Left kidney (tissue), 8 donors: ENCODE measurements at places on chromosomes 1 and 21. TPM values are rescaled to one million over a fixed set of nuclear protein-coding genes. Genes with fewer than 3 reads are reported as not detected.

DNA sequence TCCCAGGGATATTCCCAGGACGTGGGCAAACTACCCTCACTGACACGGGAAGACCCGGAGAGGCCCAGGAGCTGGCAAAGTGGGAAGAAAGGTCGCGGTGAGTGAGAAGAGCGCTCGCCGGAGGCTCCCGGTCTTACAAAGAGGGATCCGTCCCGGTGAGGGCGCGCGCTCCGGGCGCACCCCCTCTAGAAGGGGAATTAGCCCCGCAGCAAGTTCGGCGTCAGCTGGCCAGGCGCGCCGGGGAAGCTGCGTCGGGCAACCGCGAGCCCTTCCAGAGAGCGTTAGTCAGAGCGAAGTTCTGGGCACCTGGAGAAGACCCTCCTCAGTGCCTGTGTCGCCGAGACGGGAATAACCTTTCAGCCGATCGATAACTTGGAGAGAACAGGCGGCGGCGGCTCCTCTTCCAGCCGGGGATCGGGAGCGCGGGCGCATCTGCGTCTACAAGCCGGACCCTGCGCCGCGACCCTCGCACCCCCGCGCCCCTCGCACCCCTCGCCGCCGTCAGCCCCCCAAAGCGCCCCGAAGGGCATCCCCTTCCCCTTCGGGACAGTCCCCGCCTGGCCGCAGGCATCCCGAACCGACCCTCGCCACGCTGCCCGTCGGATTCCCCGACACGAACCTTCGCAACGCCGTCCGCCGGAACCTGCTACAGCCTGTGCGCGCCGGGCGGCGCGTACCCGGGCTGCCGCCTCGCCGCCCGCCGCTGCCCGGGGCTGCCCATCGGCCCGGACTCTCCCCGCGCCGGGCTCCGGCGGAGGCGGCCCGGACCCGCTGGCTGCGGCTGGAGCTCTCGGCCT, 485 bp downstream of the SIPA1L2 start:
- DNase-seq = no peak

- no peak for DNase-seq
These were observed 7.9 kb downstream of the LEFTY2 start for GRCh38 chr1:225933072-225933471.

Gene LAPTM5
- 12.7 TPM for polyA plus RNA-seq

Gene CR1L
- polyA plus RNA-seq = 1.2 TPM

DNA sequence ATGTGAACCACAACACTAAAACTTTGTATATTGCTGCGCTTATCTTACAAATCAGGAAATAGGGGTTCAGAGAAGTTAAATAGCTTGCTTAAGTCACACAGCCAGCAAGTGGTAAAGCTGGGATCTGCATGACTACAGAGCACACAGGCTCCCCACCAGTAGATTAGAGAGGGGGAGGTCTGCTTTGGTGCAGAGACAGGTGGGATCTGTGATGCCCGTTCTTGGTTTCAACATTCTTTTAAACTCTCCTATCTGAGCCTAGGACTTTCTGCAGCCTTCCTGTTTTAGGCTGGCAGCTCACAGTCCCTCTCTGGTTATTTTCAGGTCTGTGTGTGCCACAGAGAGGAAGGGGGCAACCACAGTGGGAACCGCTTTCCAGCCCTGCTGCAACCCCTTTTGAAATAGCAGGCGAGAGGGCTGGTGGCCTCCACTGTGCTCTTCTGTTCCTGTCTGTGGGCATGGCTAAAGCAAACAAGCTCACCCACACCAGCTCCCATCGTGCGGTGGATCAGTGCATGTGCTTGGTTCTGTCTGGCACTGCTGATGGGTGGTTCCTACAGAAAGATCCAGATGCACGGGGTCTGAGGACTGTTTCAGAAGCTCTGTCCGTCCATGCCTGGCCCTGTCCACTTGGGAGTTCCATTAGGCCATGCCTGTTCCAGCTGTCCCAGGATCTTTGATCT, 1.7 kb upstream of the IL6R start:
- DNase-seq = no peak

Gene ADAMTS1
- polyA plus RNA-seq = 107 TPM

- no peak for DNase-seq
These were observed 9.2 kb downstream of the PTBP2 start for GRCh38 chr1:96730574-96731298.

GRCh38 chr1:181081395-181081794, 7.1 kb upstream of the IER5 start:
- DNase-seq = no peak

Gene ARTN
- 1.2 TPM for polyA plus RNA-seq

DNA sequence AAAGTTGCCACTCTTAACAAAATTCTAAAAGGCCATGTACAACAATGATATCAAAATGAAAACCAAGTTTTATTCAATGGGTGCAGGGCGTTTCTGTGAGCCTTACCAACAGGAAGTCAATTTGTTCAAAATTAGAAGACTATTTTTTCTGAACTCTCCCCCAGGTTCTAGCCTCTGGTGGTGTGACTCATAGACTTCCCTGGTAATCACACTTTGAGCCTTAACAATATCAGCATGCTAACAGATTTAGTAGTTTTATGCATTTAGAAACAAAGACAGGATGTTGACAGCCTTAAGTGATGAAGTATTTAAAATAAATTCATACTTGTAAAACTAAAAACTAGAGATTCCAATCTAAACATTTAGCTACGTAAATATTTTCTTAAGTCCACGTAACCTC, 88.4 kb downstream of the LRRC8C start:
- DNase-seq = no peak

Gene H6PD
- polyA plus RNA-seq = 41.6 TPM

DNA sequence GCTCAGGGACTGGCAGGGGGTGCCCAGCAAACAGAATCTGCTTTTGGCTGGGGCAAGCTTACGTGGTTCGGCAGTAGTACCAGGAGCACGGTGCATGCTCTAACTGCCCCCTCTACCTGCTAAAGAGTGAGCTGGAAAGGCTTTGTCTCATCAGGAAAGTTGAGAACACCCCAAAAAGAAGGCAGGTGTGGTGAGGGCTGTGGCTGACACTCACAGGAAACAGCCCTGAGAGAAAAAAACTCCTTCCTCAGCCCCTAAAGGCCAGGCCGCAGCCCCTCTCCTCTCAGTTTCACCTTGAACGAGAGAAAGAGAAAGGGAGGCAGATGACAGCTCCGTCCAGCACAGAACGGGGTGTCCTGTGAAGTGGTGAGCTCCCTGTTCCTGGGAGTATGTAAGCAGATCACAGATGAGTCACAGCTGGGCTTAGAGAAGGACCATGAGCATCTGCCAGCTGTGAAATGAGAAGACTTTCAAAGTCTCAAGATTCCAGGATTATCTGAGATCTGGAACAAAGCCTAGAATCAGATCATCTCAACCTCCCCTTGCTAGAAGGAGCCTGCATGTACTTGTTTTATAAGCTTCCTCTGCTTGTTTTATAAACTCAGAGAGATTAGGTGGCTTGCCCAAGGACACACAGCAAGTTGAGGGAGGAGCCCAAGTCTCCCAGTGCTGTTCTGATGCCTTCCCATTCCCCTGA, 13.4 kb downstream of the LAPTM5 start:
- no peak for DNase-seq

- DNase-seq = no peak
These were observed 7.7 kb upstream of the PPM1J start for GRCh38 chr1:112722601-112723510.

DNA sequence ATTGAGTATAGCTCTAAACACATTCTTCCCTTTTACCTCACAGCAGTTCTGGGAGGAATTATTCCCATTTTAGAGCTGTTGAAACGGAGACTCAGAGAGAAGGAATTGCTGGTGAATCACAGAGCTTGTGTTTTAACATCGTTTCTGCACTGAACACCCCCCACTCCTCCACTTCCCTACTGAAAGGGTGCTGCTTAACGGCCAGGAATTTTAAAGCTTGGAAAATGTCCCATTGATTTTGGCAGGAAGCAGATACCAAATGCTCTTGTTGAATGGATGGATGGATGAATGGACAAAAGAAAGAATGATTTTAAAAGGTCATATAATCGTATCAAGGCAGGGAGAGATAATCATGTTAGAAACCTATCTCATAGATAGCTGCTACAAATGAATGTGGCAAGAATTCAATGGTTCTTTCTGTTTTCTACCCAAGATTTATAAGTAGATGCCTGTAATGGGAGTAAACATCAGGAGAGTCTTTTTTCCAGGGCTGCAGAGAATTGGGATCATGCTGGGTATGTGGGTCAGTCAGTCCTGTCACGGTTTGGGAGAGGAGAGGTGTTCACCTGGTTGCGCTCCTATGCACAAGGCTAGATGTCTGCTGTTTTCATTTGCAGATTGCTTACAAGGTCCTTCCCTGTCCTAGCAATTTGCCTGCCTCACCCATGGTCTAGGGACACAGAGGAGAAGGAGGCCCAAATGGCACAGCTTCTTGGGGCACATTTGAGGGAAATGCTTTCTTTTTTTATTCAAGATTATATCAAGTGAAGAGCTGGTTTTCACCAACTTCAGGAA, 19.0 kb downstream of the FAM163A start:
- DNase-seq = no peak

DNA sequence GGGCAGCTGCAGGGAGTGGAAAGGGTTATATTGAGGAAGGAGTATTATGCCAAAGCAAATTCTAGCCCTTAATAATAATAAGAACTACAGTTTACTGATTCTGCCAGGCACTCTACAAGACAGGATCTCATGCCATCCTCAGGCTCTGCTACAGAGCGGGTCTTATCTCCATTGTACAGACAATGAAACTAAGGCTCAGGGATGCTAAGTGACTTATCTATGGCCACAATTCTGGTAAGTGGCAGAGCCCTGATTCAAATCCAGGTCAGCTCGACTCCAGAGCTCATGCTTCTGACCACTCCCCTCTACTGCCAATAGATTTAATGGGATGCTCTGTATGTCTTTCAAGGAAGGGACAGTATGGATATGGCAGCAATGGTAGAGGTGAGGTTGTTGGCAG, 146.1 kb upstream of the CD34 start:
- DNase-seq = no peak

DNA sequence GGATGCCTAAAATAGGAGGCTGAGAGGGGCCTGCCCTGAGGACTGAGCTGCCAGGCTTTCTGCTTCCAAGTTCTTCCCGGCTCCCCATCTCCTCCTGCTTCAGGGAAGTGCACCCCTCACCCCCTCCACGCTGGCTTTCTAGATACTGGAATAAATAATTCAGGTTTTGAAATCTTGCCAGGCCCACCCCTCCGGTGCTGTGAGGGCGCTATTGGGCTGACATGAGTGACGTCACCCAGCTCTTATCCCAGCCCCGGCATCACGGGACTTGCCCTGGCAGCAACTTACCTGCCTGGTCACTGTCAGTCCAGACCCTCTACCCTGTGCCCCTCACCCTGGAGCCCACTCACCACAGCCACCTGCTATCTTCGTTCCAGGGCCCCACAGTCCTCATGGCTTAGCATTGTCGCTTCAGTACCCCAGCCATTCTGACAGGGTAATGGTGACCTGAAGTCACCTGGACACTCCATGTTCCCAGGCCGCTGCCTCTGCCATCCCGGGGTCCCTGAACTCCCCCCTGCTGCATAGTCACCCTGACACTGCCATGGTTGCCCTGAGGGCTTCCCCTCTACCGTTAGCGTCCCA, 819 bp upstream of the GPR3 start:
- DNase-seq = no peak

- no peak for DNase-seq
These were observed 25.6 kb downstream of the DPYD start for GRCh38 chr1:97895278-97895677.

Gene GRIK3
- polyA plus RNA-seq = 3.4 TPM

Gene TGFB2
- 14.0 TPM for polyA plus RNA-seq

DNA sequence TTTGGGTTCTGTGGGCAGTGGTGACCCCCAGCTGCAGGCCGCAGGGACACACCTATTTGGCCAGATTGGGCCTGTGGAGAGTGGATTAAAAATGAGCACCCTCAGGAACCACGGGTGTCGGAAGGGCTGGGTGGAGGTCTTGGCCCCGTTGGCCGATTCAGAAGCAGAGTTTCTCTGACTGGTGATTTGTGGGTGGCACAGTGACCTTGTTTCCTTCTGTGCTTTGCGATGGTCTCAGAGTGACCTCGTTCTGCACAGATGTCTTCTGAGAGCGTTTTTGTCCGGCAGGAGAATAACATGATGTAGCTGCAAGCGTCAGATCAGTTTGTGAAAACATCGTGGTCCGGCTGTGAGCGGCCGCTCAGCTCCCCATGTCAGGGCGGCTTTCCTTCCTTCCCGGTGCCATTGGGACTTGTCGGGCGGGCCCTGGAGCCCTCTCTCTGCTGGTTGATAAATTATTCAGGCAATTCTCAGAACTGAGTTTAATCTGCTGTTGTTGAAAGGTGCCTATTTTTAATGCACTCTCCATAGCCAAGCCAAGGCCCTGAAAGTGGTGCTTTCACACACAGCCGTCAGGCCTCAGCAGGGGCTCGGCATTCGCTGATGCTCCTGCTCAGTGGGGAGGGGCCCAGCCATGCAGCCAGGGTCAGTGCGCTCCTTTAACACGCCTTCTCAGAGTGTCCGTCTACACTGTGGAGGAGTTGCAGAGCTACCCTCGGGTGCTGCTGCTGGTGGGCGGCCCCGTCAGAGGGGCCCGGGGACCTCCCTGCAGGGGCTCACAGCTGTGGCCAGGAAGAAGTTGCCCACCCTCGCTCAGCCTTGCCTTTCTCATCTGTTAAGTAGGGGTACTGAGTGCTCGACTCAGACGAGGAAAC, 26.8 kb downstream of the TRPM2 start:
- DNase-seq = no peak

DNA sequence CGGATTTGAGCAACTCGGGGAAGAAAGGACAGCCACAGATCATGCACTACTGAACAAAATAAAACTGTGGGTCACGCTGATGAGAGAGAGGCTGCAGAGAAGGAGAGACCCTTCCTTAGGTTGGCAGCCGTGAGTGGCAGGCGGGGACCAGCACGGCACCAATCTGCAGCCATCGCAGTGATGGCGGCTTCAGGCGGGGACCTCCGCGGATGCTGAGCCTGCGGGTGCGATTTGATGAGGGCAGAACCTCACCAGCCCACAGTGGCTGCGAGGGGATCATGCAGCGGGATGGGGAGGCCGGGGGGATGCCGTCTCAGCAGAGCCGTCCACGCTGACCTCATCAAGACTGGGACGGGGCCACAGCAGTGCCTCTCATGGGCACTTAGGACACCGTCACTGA, 11.8 kb downstream of the ITGB2 start:
- no peak for DNase-seq

Gene AGPAT3
- polyA plus RNA-seq = 70.7 TPM

DNA sequence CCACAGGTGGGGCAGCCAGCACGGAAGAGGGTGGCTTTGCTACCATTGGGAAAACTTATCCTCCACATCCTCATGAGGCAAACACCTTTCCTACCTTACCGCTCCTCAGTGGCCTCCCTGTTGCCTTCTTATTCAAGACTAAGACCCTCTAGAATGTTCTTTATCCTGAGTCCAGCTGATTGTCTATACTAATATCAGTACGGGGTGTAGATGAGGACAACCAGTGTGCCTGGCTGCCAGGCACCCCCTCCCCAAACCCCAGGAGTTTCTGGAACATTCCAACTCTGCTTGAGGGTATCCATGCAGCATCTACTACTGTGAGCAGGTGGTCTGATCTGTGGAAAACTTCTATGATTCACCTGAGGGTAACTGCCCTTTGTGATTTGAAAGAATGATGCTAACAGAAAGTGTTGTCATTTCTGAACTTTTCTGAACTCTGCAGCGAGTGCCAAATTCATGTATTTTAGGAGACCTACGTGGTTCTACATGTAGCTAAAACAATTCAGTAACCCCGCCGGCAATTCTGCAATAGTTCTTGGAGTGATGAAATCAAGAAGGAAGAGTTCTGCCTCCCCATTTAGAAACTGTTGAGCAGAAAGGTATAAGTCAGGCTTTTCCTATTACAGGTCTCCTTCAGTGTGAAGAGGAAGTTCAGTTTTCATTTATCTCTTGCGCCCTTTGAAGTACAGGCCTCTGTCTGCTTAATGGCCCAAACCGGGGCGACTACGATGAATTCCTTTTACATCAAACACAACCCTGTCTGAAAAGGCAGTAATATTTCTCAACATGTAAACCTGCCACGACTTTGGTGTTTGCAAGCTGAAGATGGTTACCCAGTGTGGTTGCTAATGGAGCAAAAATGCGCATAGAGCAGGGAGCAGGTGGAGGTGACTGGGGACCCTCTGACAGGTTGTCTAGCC, 80.4 kb downstream of the RUNX1 start:
- DNase-seq = no peak
